CD4-positive, alpha-beta memory T cell (primary cell): ENCODE measurements at places on chromosomes 4 and X.

- no peak for DNase-seq
Measured at GRCh38 chr4:6437826-6438238, 34.6 kb downstream of the PPP2R2C start.

- DNase-seq = no peak
Measured at GRCh38 chrX:39377773-39378172, 576.5 kb downstream of the MID1IP1 start.

DNA sequence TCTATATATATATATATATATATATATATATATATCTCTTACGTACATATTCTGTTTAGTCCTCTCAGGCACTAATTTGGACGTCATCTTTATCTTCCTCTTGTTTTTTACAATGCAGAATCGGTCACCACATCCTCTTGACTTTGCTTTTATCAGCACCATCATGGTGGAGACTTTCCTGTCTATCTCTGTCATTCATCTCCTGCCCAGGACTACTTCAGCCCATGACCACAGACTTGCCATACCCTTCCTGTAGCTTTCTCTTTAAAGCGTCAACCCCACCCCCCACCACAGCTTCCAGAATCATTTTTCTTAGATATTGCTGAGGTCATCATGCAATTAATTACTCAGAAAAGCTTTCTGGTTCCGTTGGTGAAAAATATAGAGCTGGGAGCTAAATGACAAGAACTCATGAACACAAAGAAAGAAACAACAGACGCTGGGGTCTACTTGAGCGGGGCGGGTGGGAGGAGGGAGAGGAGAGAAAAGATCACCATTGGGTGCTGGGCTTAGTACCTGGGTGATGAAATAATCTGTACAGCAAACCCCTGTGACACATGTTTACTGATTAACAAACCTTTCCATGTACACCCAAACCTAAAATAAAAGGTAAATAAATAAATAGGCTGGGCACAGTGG lies 30.5 kb upstream of the PRKX start:
- peak; percentile 86 for DNase-seq

DNA sequence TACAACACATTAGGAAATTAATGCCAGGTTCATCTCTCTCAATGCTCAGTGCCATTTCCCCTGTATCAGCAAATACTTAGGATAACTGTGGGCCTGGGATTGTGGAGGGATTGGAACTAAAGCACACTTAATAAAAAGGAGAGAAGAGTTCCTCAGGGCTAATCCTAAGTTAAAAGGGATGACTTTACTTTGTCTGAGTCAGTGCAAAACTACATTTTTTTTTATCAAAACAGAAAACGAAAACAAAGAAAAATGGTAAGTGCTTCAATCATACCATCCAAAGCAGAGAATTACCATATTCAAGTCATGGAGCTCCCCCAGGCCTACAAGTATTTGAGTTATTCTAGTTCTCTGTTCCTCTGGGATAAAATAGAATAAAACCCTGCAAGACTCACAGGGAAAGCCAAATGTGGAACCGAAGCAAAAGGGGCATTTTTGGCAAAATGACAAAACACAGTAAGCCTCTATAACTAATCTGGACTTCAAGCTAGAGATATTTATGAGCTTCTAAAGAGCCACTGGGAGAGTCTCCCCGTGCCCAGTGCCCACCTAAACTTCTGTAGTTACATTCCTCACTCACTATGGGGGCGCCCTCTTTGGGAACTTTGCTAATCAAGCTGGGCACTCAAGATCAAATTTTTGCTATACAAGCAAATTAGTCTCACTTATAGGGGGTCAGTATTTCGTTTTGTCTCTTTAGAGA lies 53.4 kb downstream of the PALLD start:
- DNase-seq = no peak

- DNase-seq = no peak
Measured at GRCh38 chr4:69075061-69075792, 21.0 kb upstream of the UGT2B7 start.

- DNase-seq = no peak
Measured at GRCh38 chr4:106355193-106355592, 13.4 kb downstream of the GIMD1 start.

DNA sequence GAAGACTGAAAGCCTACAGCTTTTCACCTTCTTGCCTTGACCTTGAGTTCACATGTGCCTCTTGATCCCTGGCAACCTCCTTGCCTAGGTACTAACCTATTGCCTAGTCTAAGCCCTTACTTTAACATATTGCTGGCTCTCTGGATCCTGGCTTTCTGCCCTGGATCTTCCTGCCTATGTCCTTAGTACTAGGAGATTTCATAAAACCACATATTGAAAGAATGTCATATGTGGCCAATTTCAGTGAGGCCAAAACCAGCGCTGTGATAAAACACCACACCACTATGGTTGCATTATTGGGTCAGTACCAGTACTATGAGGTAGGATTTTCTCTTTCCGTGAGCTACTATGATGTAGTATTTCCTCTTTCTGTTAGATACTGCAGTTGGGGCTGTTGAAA lies 80.4 kb downstream of the CT47B1 start:
- DNase-seq = no peak
